Naive thymus-derived CD8-positive, alpha-beta T cell (primary cell): ENCODE measurements at places on chromosomes 7 and 10. TPM values are rescaled to one million over a fixed set of nuclear protein-coding genes. Genes with fewer than 3 reads are reported as not detected.

MYO1G gene
- 44.4 TPM for total RNA-seq

NKX2-3 gene
- total RNA-seq: not detected

DNA sequence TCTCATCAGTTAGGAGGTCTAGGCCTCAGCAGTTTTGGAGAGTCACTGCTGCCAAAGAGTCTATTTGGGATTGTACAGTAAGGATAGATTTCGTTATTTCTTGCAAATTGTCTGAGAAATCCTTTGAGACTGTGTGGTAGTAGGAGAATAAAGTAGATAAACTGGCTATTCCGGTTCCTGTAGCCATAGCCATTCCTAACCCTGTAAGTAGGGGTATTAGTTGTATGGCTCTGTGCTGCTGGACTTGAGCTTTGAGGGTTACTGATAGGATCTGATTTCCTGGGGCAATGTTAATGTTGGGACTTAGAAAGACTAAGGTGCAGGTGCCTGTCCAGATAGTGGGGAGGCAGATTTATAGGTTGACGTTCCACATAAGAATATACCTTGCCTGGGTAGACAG lies 36.1 kb upstream of the ZNF138 start:
- peaks cover 4% of the 10 kb centered on the region for H3K27me3 ChIP-seq
- H3K4me1 ChIP-seq: no peaks in the 10 kb centered on the region
- H3K36me3 ChIP-seq: no peaks in the 10 kb centered on the region
- H3K27ac ChIP-seq: no peak overlapping the region
- no peak overlapping the region for H3K4me3 ChIP-seq

- no peak overlapping the region for H3K4me3 ChIP-seq
- no peak for DNase-seq
- no peak overlapping the region for H3K27ac ChIP-seq
- no peaks in the 10 kb centered on the region for H3K36me3 ChIP-seq
- no peaks in the 10 kb centered on the region for H3K4me1 ChIP-seq
Measured at GRCh38 chr7:110157631-110158362, 933.1 kb upstream of the LRRN3 start.

- H3K36me3 ChIP-seq: no peaks in the 10 kb centered on the region
- no peak overlapping the region for H3K27ac ChIP-seq
- no peaks in the 10 kb centered on the region for H3K4me1 ChIP-seq
- H3K4me3 ChIP-seq: no peak overlapping the region
Measured at GRCh38 chr10:786633-787474, 97.4 kb upstream of the DIP2C start.

DNA sequence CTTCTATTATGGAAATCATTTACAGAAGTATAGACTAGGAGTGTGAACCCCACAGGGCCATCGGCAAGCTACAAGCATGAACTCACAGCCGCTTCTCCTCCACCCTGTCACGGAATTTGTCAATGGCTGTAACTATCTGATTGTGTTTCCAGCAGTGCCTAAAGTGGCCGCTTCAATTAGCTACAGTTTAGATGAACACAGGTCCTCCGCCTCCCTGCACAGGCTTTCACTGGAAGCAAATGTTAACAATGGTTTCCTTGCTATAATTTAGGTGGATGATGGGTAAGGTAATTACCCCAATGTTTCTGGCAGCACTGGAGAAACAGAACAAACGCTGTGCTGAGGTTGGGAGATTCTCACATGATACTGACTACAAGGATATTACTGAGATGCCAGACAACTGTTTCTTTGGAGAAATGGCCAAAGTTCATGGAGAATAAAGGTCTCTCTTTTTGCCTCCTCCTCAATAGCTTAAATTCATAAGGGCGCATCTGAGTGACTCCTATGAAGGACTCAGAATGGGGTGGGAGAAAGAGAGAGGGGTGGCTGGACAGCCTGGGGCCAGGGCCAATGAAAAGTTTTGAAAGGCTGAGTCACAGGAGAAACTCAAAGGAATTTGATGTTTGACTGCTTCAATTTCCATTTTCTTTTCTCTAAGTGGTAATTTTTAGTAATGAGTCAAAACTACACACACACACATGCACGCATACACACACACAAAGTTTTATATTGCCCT lies 78.9 kb downstream of the SVIL start:
- no peak overlapping the region for H3K4me3 ChIP-seq
- no peak for DNase-seq
- peaks cover 21% of the 10 kb centered on the region for H3K36me3 ChIP-seq
- H3K4me1 ChIP-seq: no peaks in the 10 kb centered on the region
- H3K27ac ChIP-seq: no peak overlapping the region

DNA sequence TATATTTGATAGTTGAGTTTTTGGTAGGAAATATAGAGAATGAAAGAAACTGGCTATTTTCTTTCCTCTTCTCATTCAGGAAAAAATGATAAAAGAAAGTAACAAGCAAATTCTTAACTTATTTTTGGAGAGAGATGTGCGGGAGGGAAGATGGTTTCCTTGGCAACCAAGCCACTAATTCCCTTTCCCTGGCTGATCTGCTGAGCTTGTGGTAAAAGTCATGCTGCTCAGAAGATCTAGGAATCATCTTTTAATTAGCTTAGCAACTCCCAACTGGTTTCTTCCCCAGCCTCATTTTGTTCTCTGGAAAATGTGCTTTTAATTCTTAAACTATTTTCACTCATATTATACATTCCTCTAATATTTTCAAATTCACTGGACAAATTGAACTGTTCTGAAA lies 11.8 kb downstream of the UROS start:
- H3K4me3 ChIP-seq: no peak overlapping the region
- H3K27me3 ChIP-seq: no peaks in the 10 kb centered on the region
- H3K36me3 ChIP-seq: peaks cover 38% of the 10 kb centered on the region
- no peak for DNase-seq
- H3K4me1 ChIP-seq: no peaks in the 10 kb centered on the region
- no peak overlapping the region for H3K27ac ChIP-seq

GRCh38 chr10:42998481-42999384 lies 78.1 kb upstream of the RET start:
- H3K4me3 ChIP-seq: no peak overlapping the region
- no peaks in the 10 kb centered on the region for H3K4me1 ChIP-seq
- H3K27me3 ChIP-seq: no peaks in the 10 kb centered on the region
- H3K36me3 ChIP-seq: no peaks in the 10 kb centered on the region
- no peak for DNase-seq

GRCh38 chr7:111931016-111931517 lies 275.1 kb downstream of the DOCK4 start:
- H3K27me3 ChIP-seq: no peaks in the 10 kb centered on the region
- no peak for DNase-seq
- H3K4me3 ChIP-seq: no peak overlapping the region
- H3K36me3 ChIP-seq: no peaks in the 10 kb centered on the region
- no peak overlapping the region for H3K27ac ChIP-seq
- H3K4me1 ChIP-seq: no peaks in the 10 kb centered on the region
